NCI-H748 treated with DMSO at 0.1 percent for 48 hours (cell line): ENCODE measurements at places on chromosomes 5 and 9.

DNA sequence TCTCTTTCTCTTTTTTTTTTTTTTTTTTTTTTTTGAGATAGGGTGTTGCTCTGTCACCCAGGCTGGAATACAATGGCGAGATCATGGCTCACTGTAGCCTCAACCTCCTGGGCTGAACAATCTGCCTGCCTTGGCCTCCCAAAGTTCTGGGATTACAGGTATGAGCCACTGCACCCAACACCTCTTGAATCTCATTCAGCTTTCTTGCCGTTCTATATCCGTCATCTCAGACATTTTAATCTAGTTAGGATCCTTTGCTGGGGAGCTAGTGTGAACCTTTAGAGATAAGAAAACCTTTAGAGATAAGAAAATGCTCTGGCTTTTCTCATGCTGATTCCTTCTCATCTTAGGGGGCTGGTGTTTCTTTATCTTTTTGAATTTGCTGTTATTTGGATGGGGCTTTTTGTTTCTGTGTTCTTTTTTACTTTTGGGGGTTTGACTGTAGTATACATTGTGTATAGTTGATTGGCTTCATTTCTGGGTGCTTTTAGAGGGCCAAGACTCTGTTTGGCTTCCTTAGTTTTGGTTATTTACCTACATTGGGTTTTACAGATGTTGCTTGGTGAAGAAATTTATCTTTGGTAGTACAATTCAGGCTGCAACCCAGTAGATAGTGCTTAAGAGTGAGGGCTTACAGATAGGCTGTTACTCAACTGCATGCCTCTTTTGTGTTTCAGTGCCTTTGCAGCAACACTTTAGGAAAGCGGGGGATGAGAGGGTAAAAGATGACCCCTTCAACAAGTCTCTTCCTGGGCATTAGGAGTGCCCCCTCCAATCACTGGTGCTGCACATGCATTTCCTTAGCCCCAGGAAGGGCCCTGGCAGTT, 41.9 kb upstream of the SLC36A1 start:
- DNase-seq: no peak

- no peak for DNase-seq
Measured at GRCh38 chr9:15531380-15531779, 20.6 kb upstream of the PSIP1 start.

DNA sequence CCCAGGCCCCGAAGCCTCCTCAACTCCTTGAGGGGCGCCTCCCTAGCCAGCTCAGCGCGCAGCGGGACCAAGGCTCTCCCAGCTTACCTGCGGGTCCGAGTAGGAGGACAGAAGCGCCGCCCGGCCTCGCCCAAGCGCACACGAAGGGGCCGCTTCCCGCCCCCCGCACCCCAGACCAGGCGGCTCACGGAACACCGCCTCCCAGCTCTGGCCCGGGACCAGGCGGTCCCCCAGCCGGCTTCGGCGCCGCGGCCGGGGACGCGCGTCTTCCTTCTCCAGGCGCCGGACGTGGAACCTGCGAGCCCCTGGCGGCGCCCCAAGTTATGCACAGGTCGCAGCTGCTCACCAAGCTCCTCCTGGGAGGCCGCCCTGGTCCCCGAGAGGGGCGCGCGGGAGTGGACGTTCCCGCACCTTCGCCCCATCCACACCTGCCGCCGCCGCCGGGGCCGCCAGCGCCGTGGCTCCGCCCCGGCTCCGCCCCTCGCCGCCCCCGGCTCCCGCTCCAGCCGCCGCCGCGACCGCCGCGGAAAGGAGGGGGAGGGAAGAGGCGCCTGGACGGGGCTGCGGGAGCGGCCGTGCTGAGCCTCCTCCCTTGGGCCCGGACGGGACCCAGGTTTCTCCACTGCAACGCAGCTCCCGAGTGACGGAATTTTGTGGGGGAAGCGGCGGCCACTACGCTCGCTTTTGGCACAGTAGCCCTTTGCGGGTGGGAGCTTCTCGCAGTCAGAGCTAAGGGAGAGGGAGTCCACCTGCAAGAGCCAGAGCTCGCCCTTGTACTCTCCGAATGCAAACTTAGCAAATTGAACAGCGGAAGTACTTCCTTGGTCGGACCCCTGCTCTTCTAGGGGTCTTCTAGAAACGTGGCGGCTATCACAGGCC, 77.5 kb upstream of the IFNE start:
- no peak for DNase-seq

DNA sequence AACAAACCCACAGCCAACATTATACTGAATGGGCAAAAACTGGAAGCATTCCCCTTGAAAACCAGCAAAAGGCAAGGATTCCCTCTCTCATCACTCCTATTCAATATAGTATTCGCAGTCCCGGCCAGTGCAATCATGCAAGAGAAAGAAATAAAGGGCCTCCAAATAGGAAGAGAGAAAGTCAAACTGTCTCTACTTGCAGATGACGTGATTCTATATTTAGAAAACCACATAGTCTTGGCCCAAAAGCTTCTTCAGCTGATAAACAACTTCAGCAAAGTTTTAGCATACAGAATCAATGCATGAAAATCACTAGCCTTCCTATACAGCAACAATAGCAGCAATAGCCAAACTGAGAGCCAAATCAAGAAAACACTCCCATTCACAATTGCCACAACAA, 333.7 kb upstream of the EDIL3 start:
- DNase-seq: no peak

- no peak for DNase-seq
Measured at GRCh38 chr5:150254774-150255173, 34.8 kb downstream of the CAMK2A start.

DNA sequence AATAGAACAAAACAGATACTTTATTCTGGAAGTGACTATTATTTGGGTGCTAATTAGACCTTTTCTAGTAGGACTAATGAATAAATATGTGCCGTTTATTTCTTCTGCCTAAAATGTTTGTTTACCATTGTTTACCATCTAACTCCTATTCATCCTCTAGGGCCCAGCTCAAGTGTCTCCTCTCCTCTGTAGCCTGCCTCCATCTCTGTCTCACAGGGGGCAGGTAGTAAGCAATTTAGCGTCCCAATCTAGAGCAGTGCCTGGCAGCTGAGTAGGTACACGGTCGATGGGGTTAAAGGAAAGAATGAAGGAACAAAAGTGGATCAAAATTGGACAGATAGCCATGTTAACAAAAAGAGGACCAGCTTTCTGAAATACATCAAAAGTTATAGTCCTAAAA, 230.9 kb downstream of the SLF1 start:
- no peak for DNase-seq

DNA sequence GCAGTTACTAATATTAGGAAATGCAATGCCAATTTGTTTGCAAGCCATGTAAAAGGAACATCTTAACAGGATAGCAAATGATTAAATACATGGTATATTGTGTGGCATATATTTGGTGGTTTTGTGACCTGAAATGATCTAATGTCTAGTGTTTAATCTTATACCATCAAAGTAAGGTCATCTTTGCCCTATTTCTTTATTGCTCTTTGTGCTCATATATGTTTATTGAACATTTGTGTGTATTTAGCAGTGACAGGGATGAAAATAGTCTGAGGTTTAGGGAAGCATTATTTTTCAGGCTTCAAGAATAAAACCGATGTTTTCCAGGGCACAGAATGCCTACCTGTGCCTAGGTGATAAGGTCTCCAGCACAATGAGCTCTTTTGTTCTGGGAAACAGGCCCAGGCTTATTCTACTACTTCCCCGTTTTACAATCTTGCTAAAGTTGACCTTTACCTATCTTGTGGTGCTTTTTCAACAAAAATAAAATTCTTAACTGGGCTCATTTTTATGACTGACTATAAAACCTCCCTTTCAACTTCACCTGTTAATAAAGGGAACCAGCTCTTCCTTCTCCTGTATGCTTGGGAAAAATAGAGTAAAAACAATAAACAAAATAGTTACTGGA, 105.6 kb upstream of the ANKH start:
- no peak for DNase-seq

- no peak for DNase-seq
Measured at GRCh38 chr5:54887663-54888062, 97.7 kb downstream of the ESM1 start.

- peak; percentile 33 for DNase-seq
Measured at GRCh38 chr5:98796197-98796972, 22.9 kb downstream of the RGMB start.

DNA sequence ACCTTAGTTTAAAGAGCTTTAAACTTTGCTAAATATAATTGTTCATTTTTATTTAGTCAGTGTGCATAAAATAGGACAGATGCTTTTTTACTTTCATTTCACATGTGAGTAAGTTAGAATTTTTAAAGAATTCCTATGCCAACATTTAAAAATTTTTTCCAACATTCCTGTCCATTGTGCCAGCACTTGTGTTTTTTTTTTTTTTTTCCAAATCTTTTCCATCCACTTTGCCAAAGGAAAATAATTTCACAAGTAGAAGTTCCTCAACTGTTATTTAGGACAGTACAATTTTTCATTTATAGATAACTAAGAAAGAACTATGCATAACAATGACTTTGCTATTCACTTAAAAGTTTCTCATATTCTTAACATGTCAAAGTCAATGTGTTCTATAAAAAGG, 189.5 kb downstream of the ADAMTS6 start:
- no peak for DNase-seq

DNA sequence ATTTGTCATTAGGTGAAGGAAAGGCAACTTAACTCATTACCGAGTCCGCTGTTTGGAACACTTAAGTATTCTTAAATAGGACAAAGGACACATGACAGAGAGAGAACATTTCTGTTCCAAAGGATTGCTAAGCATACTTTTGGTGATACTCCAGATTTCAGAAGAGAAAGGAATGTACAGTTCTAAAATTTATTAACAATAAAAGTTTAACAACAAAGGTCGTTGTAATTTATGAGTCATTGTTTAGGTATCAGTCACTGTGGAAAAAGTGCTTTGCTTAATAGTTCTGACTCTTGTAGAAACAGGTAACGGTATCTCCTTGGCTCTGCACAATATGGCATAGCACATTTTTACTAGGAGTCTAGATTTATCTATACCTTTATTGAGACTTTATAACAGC, 36.3 kb upstream of the PAM start:
- DNase-seq: no peak

DNA sequence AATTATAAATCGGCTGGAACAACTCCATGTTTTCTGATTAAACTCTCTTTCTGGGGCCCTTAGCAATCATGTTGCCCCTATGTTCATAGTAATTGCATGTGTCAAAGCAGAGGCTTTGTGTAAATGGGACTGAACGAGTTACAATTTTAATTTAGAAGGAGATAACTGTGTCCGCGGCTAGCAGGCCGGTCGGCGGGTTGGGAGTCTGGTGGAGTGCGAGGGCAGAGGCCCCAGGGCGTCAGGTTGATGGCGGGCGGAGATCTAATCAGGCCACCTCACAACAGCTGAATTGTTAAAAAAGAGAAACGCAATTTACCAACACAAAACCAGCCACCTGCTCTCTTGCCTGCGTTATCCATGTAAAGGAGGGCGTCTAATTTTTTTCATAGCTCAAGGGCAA, 134.9 kb upstream of the LPCAT1 start:
- DNase-seq: peak; percentile 90

GRCh38 chr9:79877943-79878602, 306.3 kb downstream of the TLE4 start:
- no peak for DNase-seq

GRCh38 chr9:127794001-127794791, 8.4 kb downstream of the CDK9 start:
- DNase-seq: no peak

DNA sequence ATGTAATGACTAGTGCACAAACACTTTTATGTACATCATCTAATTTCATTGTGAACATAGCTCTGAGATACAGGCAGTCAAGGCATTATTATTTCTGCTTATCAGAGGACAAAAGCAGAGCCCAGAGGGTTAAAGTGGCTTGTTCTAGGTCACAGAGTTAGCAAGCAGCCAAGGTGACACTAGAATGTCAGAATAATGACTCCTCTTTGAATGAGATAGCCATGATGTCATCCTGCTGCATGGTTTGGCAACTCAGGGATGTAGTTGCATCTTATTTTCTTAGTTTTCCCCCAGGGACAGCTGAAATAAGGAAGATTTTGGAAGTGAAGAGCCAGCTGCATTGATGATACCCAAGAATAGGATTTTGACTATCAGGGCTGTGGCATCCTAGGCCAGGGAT, 54.4 kb downstream of the KCNV2 start:
- DNase-seq: no peak
